ENCODE measurements at places on chromosomes 4 and X. TPM values are rescaled to one million over a fixed set of nuclear protein-coding genes. Genes with fewer than 3 reads are reported as not detected.

CDKL2 gene
- 0.47 TPM for total RNA-seq

MAGEA10 gene
- 0.13 TPM for total RNA-seq

KCND1 gene
- 0.77 TPM for total RNA-seq

CCDC120 gene
- 3.6 TPM for total RNA-seq

CT45A5 gene
- 0.26 TPM for total RNA-seq

EREG gene
- total RNA-seq, result 53.5 TPM

DGKK gene
- total RNA-seq, result not detected

FAM53A gene
- total RNA-seq, result 0.69 TPM

MAGEA3 gene
- total RNA-seq, result 2.5 TPM

SYNPO2 gene
- 0.96 TPM for total RNA-seq

RTL5 gene
- total RNA-seq, result 2.9 TPM

GLRB gene
- 0.64 TPM for total RNA-seq

OPHN1 gene
- total RNA-seq, result 1.5 TPM

MEPE gene
- total RNA-seq, result not detected

GAGE12J gene
- not detected for total RNA-seq

KIAA1210 gene
- total RNA-seq, result not detected

NIPAL1 gene
- 0.92 TPM for total RNA-seq

MFAP3L gene
- total RNA-seq, result 3.8 TPM

CLTRN gene
- total RNA-seq, result 0.75 TPM

TBC1D8B gene
- total RNA-seq, result 1.5 TPM

ADH7 gene
- not detected for total RNA-seq

L1CAM gene
- 23.1 TPM for total RNA-seq

CXorf49 gene
- total RNA-seq, result not detected

TLL1 gene
- total RNA-seq, result 0.30 TPM

TMEM144 gene
- total RNA-seq, result 4.5 TPM

Measured in A549 treated with RU486 at 1 μM for 4 hours (cell line).